ENCODE measurements at places on chromosomes 12 and 14.
A peak's percentile ranks its signal among the peaks of the same experiment; 100 is the strongest.

DNA sequence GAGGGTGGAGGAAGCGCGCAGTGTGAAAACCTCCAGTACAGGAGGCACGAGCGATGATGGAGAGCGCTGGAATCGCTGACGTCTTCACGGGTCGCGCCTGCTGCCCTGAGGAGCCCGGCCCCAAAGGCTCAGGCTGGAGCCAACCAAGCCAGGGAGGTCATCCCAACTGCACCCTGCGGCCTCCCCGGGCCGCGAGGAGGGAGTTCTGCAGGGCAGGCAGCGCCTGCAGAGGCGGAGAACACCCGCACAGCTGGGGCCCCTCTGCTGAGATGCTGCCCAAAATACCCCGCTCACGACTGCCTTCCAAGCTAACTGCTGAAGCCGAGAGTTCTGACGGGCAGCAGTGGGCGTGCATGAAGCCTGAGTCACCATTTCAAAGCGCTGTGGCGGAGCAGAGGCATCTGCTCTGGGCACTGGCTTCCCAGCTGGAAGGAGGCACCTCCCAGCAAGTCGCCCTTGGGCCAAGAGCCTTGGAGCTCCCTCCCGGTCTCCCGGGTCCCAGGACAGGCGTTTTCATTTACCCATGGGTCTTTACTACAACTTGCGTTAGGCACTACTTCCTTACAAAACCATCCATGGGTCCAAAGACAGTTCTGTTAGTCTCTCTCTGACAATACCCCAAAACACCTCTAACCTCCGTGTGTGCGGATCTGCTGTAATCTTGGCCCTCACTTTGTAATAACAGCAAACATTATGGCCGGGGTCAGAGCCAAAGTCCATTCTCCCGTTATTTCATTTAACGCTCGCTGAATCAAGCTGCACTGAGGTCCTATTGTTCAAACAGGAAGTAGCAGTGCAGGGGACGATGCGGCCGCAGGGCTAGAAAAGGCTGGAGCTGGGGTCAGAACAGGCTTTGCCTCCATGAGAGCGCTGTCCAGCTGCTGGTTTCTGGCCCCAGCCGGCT, 60.1 kb upstream of the RIMBP2 start:
- DNase-seq, result no peak

- no peak for DNase-seq
Observed at GRCh38 chr14:68656452-68656851, 136.4 kb downstream of the ZFP36L1 start.

- DNase-seq, result no peak
Observed at GRCh38 chr12:69981881-69982475, 157.0 kb downstream of the MYRFL start.

- DNase-seq, result no peak
Observed at GRCh38 chr14:99664058-99664936, 19.4 kb downstream of the HHIPL1 start.

GRCh38 chr14:57345106-57345505, 45.3 kb upstream of the NAA30 start:
- no peak for DNase-seq

DNA sequence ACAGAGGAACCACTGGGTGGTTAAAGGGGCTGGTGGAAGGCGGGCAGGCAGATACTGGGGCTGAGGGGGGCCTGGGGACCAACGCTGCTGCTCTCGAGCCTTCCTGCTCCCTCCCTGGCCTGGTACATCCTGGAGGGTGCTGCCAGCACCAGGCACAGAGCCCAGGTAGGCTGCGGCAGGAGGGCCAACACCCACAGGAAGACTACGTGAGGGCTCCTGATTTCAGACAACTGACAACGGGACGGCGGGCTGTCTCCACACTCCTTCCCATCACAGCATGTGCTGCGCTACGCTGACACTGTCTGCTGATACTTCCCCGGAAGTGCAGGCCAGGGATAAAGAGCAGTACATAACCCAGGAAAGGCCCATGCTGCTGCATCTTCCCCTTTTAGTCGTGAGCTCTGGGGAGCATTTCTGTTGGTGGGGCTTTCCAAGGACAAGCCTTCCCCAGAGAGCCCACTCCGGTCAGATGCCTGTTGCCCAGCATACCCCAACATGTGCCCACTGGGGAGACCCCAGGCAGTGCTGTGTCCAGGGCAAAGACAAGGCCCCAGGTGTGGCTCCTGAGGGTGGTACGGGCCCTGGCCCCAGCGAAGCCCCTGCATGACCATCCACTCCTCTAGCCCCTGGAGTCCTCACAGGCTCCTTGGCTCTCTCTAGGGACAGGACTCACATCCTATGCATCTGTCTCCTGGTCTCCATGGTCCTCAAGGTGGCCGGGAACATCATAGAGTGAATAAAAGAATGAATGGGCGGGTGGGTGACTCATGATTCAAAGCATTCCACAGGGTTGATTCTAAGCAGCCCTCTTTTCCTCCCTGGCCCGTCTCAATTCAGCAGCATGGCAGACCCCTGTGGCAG, 38.0 kb downstream of the CHGA start:
- DNase-seq, result no peak

DNA sequence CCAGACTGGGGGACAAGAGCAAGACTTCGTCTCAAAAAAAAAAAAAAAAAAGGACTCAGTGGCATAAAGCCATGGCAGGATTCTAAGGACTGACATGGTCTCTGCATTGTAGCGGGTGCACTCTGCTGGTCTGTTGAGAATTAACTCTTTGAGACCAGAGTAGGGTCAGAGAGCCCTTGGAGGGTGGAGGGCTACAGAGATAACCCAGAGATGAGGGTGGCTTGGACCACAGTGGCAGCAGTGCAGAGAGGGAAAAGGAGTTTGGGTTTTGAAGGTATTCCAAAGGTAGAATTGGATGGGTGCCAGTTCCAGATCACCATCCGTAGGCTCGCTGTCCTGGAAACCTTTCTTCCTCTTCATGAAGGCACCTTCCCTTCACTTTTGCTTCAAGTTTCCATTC, 14.3 kb upstream of the DYNC1H1 start:
- no peak for DNase-seq

DNA sequence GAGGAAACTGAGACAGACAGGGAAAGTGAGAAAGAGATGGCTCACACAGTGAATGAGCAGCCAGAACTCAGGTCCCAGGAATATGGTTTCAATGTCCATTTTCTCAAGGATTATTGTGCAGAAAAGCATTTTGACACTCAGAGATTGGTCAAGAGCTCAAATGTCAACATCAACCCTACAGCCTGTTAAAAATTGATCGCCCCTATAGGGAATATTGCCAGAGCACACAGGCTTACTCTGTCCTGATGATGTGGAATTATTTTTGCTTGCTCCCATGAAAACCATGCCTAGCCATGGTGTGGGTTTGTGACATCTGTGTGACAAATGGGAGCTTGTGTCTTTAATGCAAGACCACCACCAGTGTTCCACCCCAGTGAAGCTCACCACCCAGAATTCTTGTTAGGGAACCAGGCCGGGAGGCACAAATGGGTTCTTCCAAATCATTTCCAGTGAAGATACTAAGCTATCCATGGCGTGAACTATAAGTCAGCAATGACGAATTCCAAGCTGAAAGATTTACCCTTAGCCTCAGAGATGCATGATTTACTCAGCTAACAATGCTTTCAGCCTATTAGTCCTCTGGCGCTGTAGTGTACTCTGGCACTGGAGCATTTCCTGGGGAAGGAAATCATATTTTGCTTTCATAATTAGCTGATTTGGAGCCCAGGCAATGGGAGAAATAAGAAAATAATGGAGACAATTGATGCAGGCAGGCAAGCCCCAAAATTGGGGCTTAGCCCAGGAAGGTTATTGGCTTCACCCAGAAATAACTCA, 1188.2 kb upstream of the TMEM132C start:
- no peak for DNase-seq

- no peak for DNase-seq
Observed at GRCh38 chr12:91133871-91134270, 22.6 kb upstream of the LUM start.

- DNase-seq, result no peak
Observed at GRCh38 chr14:34237081-34237480, 225.0 kb downstream of the SPTSSA start.

- DNase-seq, result peak; percentile 45
Observed at GRCh38 chr12:459430-460258, at the start of gene B4GALNT3. Gene B4GALNT3, plus strand, starts transcription at chr12:459939. Its CDS starts 438 bp downstream, at chr12:460377.

DNA sequence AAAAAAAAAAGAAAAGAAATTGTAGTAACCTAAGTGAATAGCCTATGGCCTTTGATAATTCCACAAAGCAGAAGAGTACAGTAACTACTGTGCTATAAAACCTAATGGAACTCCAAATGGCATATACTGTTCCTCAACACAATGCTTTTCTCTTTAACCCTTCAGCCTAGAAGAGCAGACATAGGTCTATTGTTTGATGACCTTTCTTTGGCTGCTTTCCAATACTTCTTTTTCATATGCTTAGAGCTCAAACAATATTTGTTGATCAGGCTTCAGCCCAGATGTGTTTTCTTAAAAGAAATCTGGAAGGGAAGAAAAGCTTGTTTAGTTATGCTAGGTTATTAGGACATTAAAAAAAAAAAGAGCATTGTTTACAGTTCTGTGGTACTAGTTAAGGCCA, 116.4 kb downstream of the NTN4 start:
- DNase-seq, result peak; percentile 47

DNA sequence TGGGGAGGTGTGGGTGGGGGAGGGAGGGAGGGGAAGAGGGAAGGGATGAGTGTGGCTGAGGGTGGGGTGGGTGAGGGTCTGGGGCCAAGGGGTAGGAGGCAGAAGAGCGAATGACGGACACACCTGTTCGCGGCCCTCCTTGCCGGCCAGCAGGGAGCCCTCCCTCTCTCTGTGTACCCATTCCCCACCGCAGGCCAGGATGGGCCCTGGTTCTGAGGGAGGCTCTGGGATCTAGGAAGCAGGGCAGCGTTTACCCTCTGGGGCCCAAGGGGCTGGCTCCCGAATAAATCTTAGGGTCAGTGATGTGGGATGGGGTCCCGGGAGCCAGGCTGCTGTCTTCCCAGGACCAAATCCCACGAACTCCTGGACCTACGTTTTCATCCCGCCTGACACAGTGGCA, 46.0 kb upstream of the ESRRB start:
- no peak for DNase-seq

GRCh38 chr14:69711477-69711876, 55.5 kb upstream of the SRSF5 start:
- no peak for DNase-seq

DNA sequence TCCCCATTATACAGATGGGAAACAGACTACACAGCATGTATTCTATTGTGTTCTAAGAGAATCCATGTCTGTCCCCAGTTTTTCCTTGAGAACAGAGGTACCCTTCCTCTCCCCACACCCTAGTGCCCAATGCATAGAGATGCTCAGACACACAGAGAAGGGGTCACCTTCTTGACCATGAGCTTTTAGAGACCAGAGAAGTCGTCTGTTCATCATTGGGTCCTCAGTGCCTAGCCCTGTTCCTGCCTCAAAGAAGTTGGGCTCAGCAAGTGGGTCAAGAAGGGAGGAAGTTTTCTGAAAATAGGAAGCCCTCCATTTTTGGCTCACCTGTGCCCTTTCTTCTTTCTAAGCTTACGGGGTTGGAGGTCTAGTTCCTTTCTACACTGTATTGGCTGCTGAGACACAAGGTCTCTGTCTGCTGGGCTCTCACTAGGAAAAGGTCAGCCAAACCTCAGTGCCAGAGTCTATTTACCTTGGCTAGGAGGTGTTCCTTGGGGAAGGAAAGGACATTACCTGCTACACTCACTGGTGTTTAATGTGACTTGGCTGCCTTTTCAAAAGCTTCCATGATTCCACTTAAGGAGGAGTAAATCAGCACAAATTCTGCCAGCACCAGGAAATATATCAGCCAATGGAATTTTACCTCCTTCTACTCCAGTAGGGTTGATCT, 198.5 kb upstream of the PWP1 start:
- DNase-seq, result no peak

- no peak for DNase-seq
Observed at GRCh38 chr14:26528415-26529182, 69.2 kb downstream of the NOVA1 start.

DNA sequence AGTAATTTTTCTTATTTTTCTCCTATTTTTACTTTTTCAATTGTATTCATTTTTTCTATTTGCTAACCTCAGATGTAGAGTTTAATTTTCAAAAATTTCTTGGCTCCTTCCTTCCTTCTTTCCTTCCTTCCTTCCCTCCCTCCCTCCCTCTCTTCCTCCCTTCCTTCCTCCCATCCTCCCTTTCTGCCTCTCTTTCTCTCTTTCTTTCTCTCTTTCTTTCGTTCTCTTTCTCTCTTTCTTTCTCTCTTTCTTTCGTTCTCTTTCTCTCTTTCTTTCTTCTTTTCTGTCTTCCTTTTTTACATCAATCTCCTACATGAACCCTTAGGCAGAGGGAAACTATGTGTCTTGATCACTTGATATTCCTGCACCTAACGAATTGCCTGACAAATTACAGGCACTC, 12.4 kb upstream of the GYS2 start:
- DNase-seq, result no peak

DNA sequence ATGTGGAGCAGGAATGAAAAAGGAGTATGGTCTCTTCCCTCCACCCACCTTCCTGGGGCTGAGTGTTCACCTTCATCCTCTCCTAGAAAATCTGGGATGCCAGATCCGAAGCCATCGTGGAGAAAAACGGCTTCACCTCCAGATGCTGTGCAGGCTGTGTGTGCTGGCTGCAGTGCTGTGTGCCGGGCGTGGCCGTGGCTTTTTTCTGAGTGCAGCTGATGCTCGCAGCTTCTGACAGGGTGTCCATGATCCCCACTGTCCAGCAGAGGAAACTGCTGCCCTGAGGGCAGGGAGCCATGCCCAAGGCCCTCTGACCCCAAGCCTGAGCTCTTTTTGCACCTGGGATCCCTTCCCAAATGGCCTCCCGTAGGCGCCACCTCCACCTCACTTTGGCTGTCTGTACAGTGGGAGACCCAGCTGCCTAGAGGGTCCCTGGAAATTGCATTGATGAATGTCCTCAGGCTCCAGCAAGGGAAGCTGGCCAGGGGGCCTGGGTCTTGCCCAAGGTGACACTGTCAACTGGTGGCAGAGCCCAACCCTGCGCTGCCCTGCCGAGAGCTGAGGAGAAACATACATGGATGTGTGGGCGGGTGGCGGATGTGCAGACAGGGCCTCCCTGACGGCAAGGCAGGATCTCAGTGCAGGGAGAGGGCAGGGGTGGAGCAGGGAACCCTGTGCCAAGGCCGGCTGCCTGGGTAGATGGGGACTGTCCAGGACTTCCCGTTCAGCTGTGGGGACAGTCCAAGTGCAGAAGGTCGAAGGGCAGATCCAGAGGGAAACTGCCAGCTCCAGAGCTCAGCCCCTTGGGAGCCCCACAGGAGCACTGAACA, 53.3 kb downstream of the BEGAIN start:
- DNase-seq, result no peak

- DNase-seq, result no peak
Observed at GRCh38 chr12:47707905-47708543, 2.2 kb upstream of the RPAP3 start.

DNA sequence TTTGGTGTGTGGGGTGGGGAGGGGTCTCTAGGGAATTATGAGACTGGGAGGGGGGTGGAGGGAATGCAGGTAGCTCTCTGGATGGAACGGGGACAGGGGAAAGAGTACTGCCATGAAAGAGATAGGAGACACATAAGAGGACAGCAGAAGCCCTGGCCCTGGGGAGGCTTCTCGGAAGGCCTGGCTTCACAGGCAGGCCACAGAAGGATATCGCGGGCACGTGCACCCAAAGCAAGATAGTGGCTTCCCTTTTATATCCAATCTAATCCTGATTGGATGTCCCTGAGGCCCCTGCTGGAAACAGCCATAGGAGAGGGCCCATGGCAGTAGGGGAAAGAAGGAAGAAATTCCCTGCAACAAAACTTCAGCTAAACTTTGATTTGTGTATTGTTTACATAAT, 113.5 kb downstream of the GCH1 start:
- DNase-seq, result no peak

Data from NCI-H1417 treated with DMSO at 0.1 percent for 48 hours (cell line).